ENCODE measurements at places on chromosomes 1 and 21. TPM values are rescaled to one million over a fixed set of nuclear protein-coding genes. Genes with fewer than 3 reads are reported as not detected.

DNA sequence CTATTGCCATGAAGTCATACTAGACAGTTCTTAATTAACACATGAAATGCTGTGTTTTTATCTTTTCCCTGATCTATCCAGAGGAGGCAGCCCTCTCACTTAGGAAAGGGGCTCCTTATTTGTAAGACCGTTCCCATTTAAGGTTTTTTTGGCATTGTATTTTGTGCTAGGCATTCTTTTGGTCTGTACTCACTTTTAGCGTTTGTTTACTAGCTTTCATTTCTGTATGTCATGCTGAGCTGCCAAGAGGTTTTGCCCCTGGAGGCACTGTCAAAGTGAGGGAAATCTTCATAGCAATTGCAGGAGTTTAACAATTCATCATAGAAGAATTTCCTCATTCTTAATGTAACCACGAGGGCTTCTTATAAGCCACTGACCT lies 59.5 kb downstream of the MTR start:
- H3K27me3 ChIP-seq, result no peaks in the 10 kb centered on the region
- DNase-seq, result no peak
- H3K27ac ChIP-seq, result no peak overlapping the region
- H3K4me1 ChIP-seq, result no peaks in the 10 kb centered on the region

DNA sequence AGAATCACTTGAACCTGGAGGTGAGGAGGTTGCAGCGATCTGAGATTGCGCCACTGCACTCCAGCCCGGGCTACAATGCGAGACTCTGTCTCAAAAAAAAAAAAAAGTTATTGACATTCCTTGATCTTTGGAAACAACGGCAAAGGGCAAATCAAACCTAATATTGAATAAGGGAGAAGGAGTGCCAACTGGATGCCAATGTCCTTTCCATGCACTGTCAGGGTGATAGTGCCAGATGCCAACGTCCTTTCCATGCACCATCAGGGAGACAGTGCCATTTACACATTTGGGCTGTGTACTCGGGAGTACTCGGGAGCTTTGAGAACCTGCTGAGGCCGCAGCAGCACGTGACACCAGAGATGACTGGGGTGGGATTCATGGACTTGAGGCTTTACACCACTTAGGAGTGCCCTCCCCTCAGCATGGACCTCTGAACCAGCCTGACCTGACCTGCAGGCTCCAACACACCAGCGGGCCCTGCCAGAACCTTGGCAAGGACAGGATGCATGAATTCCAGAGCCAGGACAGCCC lies 34.5 kb upstream of the SOD1 start:
- no peaks in the 10 kb centered on the region for H3K4me1 ChIP-seq
- no peak overlapping the region for H3K27ac ChIP-seq
- no peaks in the 10 kb centered on the region for H3K36me3 ChIP-seq
- H3K27me3 ChIP-seq, result no peaks in the 10 kb centered on the region
- no peak for DNase-seq

Gene NDC1
- 57.0 TPM for total RNA-seq

Gene LMOD1
- total RNA-seq, result 0.82 TPM

Gene NFIA
- 1.8 TPM for total RNA-seq

Measured in H1 (cell line).